ENCODE measurements at places on chromosomes 7 and 10.

DNA sequence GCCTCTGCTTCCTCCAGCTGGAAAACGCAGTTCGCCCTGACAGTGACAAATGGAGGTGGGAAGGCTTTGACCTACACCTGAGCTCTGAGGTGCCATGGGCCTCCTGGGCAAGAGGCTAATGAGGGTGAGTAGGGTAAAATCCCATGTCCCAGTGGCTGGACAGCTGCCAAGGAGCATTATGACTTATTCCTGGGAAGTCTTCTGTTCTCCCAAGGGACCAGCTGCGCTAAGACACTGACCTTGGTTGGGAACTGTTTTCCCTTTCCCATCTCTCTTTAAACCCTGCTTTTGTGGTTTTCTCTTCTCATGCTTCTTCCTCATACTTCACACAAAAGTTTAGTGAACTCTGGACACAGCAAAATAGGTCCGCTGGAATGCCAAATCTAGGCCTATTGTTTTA is 72.6 kb downstream of the COPG2 start:
- no peak for DNase-seq

GRCh38 chr7:84204655-84205054 is 10.1 kb upstream of the SEMA3A start:
- DNase-seq: no peak

GRCh38 chr7:135964274-135964673 is 12.9 kb downstream of the MTPN start:
- no peak for DNase-seq

DNA sequence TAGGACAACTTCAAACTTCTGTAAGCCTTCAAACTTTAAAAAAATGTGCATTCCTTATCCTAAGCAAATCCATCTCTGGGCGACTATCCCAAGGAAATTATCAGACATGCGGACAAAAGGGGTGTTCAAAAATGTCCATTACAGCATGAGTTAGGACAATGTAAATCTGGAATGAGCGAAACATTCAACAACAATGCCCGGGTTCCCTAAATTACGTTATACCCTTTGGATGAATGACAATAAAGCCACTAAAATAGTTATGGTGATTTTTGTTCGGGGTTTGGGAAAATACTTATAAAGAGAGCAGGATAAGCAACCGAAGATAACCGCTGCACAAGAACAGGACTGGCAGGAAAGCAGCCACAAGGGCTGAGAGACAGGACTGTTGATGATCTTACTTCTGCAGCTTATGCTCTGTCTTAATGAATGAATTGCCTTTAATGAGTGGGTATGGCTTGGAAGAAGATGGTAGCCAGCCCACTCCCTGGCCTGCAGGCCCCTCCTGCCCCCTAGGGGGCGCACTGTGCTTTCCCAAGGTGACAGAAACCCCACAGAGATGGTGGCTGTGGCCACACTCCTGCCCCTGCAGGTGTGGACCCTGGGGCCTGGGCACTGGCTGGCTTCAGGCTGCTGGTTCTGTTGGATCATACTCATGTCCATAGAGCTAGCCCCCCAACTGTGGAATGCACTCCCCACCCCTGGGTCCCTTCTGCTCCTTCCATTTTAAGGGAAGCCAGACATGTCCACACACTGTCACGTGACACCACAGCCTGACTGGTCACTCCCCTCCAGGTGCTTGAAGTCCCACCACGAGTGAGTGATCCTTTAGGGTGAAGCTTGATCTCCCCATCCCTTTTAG is 45.0 kb downstream of the ZCCHC24 start:
- peak; percentile 83 for DNase-seq

DNA sequence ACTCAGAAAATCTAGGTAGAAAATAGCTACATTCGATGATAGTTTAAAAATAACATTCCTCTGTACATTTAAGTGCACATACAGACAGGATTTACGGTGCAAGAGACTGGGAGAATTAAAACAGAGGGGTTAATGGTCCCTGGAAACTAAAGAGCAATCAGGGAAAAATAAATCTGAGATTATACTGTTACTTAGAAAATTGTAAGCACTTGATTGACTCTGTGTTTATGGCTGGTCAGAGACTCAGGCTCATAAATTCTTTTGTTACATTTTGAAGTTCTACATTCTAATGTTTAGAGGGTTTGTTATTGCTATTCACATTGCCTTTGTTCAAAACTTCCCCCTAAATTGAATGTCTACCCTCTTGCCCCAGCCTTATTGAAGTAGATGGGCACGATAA is 54.4 kb downstream of the CDCA7L start:
- no peak for DNase-seq

DNA sequence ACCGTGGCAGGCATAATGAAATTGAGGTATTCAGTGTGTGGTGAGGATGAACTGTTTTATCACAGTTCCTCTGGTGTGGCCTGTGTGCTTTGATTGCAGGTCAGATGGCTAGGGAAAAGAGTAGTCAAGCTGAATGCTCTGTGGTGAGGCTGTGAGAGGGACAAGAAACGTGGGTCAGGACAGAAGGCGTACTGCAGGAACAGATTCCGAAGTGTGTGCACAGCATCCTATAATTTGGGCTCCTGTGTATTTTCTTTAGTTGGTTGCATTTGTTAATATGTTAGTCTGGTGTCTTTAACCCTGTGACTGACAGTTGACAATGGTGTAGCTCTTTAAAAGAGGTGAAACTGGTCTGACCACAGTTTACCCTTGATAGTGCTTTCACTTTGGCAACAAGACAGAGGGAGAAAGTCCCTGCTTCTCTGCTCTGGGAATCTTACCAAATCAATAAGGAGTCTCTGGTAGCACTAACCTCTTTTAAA is 76.5 kb downstream of the AUTS2 start:
- no peak for DNase-seq

GRCh38 chr10:121614613-121615434 is 16.6 kb upstream of the FGFR2 start:
- DNase-seq: no peak

GRCh38 chr10:92075829-92076228 is 152.3 kb downstream of the BTAF1 start:
- no peak for DNase-seq

- no peak for DNase-seq
Observed at GRCh38 chr10:34713875-34714274, 101.2 kb downstream of the PARD3 start.

- no peak for DNase-seq
Observed at GRCh38 chr7:44519546-44519945, 21.6 kb downstream of the NPC1L1 start.

DNA sequence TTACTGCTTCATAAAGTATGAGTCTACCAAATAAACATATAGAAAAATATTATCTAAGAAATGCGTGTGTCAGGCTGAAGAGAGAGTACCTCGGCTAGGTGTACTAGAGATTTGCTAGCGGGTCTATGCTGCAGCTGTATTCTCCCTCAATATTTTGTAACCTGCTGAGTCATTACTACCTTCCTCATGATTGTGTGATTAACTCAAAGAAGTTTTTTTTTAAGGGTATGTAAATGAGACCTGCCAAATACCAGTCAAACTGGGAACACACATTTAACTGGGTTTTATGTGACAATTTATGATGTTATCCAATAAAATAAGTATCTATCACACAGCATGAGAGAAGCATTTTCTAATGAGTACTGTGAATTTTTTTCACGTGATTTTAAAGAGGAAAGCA is 180.4 kb downstream of the RNF133 start:
- no peak for DNase-seq

DNA sequence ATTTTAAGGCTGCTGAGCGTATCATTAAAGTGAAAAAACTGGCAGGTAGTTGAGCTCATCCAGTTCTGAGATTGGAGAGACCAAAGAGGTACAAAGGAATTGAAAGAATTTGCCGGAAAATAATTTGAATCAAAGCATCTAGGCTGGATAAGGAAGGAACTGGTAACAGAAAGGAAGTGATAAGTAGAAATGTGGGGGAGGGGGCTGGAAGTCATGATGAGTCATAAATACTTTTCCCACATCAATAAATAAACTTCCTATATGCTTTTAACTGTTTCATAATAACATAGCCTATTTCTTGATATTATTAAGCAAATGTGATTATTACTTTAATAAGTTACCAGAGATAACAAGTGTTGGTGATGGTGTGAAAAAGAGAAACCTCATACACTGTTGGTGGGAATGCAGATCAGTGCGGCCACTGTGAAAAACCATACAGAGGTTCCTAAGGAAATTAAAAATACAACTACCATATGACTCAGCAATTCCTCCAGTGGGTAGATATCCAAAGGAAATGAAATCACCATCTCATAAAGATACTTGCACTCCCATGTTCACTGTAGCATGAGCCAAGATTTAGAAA is 27.0 kb downstream of the ZNF438 start:
- DNase-seq: no peak

DNA sequence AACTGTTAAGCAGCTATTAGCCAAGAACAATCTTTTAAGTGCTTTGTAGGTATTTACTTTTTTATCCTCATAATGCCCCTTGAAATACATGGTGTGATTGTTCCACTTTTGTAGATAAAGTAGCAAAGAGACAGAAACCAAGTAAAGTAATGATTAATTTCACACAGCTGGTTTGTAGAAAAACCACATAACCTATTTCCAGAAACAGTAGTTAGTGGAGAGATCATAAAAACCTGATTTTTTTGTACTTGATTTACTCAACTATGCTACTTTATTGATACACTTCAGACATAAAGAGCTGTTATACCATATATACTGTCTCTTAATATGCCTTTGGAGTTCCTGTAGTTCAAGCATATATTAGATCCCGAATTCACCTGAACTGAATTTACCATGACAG is 118.4 kb downstream of the SEMA3A start:
- no peak for DNase-seq

GRCh38 chr10:97785231-97785630 is 13.4 kb upstream of the SFRP5 start:
- no peak for DNase-seq

DNA sequence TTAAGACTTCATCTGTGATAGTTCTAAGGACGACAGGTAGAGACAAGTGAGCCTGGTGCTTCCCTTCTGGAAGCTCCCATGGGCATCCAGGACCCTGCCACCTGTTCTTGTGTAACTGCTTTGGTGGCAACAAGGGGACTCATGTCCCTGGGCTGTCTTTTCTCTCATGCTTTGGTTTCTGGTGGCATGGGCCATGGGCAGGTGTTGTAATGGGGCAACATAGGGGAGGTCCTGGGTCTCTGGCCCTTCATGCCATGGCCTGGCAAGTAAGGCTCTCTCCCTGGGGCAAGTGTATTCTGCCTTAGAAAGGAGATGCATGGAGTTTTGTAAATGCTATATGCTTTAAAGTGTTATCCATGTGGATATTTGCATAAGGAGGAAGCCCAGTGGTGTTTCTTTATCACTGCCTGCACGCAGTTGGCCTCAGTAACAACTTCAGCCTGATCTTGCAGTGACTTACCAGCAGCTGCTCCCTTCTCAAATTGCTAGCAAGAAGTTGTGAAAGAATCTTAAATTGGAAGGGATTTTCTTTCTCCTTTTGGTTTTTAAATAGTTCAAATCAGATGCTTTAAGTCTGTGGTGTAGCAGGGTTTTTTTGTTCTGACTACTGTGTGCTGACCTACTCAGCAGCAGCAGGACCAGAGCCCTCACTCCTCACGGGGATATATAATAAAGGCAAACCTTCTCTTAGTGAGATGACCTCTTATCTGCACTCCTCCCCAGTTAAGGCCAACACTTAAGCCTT is 39.9 kb downstream of the OGDH start:
- no peak for DNase-seq

GRCh38 chr10:111298031-111298430 is 221.2 kb downstream of the ADRA2A start:
- DNase-seq: no peak

GRCh38 chr10:112848228-112848627 is 101.8 kb upstream of the TCF7L2 start:
- no peak for DNase-seq

DNA sequence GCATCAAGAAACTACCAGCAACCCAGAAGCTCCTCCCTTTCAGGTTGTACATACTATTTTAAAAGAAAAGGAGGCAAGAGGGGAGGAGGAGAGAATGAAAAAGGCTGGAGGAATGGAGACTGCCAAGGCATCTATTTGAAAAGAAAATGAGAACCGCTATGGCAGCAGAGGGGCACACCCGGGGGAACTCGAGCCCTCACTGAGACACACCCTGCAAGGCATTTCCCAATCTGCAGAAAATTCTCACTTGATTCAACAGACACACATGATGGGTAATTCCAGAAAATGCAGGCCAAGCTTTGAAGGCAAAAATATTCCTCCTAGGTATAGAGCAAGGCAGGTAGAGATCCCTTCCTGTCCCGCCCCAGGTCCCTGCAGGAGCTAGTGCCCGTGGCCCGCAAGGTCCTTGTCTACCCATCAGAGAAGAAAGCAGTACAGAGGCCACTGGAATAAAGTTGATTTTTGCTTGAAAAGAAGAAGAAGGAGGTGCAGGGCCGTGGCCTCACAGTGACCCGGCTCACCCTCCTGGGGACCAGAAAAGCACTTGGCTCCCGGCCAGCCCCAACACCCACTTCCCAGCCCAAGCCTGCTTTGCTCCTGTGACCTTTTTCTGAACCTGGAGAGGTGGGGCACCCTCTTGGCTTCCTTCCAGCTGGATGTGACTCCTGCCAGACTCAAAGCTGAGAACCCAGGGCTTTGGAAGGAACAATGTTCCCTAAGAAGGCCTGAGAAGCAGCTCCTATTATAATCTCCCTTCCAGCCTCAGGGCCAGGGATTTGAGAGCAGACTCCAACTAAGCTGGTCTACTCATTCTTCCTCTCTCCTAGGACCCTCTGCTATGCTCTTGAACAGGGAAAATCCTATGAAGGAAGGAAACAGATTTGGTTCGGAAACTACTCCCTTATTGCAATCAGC is 6.2 kb upstream of the PIK3CG start:
- no peak for DNase-seq

- DNase-seq: no peak
Observed at GRCh38 chr7:43636093-43636492, 53.2 kb downstream of the STK17A start.

DNA sequence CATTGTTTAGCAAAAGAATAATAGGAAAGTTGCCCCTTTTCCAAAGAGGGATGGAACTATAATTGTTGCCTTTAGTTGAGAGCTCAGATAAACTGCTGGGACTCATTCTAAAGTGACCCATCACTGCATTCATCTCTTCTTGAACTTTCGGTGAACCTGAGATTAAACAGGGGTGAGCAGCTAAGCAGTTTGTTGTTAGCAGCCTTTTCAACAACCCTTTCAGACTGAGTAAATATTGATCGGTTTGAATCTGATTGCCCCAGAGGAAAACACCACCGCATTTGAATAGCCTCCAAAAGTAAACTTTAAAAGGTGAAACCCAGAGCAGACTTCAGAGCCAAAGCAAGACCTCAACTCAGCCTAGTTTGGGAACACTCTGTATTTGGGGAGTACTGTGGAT is 4.7 kb downstream of the HOXA1 start:
- DNase-seq: no peak

- DNase-seq: peak; percentile 37
Observed at GRCh38 chr10:35462491-35462934, 126.2 kb downstream of the CCNY start.

All from GM10248 (cell line).